Gastrocnemius medialis (tissue), 4 donors: ENCODE measurements at places on chromosomes 16 and 17. TPM values are rescaled to one million over a fixed set of nuclear protein-coding genes. Genes with fewer than 3 reads are reported as not detected.

GRCh38 chr16:4767872-4768548, 1.0 kb upstream of the ZNF500 start:
- peak overlapping the region; percentile 92 for H3K4me3 ChIP-seq
- no peak for DNase-seq
- no peaks in the 10 kb centered on the region for H3K27me3 ChIP-seq
- H3K36me3 ChIP-seq, result no peaks in the 10 kb centered on the region

DNA sequence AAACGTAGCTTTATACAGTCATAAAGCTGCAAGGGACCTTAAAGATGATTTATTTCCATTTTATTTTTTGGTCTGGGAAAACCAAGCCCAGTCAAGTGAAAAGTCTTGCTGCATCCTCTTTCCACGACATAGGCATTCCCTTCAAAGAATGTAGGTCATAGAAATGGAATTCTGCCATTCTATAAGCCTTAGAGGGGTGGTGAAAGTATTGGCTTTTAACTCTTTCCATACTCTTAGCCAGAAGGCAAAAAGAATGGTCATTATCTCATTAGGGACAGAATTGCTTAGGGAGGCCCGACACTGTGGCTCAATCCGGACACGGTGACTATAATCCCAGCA, 7.9 kb upstream of the MSL1 start:
- H3K4me3 ChIP-seq, result peak overlapping the region; percentile 51
- H3K27me3 ChIP-seq, result no peaks in the 10 kb centered on the region
- no peak for DNase-seq
- H3K27ac ChIP-seq, result peak overlapping the region; percentile 98
- peaks cover 60% of the 10 kb centered on the region for H3K4me1 ChIP-seq
- no peaks in the 10 kb centered on the region for H3K36me3 ChIP-seq

- no peaks in the 10 kb centered on the region for H3K4me1 ChIP-seq
- H3K4me3 ChIP-seq, result no peak overlapping the region
- H3K27ac ChIP-seq, result no peak overlapping the region
- H3K36me3 ChIP-seq, result no peaks in the 10 kb centered on the region
These were observed 56.7 kb upstream of the SIAH1 start for GRCh38 chr16:48441863-48442279.

DNA sequence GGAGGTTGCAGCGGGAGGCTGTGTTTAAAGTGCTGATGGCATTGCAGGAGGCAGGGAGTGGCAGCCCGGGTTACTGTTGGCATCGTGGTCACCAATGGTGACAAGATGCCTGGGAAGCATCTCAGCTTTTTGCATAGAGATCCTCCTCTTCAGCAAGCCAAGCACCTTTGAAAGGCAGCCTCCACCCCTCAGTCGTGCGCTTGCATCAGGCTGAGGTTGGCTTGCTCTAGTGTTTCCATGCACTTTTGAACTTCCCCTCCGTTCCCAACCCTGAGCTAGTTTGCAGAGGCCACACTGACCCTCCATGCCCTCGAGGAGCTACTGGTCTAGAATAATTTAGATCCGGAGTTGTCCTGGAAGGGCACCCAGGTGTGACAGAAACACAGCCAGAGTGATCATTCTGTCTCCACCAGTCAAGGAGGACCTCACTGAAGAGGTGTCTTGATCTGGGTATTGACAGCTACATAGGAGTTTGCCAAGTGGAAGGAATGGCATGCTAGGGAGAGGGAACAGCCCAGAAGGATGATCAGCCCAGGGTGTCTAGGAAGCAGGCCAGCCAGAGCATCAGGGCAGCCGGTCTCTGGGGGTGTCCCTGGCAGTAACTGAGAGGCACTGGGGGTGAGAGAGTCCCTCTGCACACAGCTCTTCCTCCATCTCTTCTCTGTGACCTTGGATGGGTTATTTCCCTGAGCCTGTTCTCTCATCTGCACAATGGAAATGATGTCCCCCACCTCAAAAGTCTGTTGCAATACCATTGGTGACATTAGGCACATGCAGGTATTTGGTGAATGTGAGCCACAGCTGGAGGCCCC, 7.7 kb downstream of the BEAN1 start:
- no peak for DNase-seq
- H3K36me3 ChIP-seq, result no peaks in the 10 kb centered on the region
- no peak overlapping the region for H3K4me3 ChIP-seq
- H3K27ac ChIP-seq, result no peak overlapping the region
- H3K27me3 ChIP-seq, result peaks cover 8% of the 10 kb centered on the region

GRCh38 chr17:60832151-60832585, 154.5 kb downstream of the BCAS3 start:
- no peaks in the 10 kb centered on the region for H3K4me1 ChIP-seq
- H3K27ac ChIP-seq, result no peak overlapping the region
- H3K27me3 ChIP-seq, result no peaks in the 10 kb centered on the region
- no peaks in the 10 kb centered on the region for H3K36me3 ChIP-seq
- no peak for DNase-seq
- H3K4me3 ChIP-seq, result no peak overlapping the region

DNA sequence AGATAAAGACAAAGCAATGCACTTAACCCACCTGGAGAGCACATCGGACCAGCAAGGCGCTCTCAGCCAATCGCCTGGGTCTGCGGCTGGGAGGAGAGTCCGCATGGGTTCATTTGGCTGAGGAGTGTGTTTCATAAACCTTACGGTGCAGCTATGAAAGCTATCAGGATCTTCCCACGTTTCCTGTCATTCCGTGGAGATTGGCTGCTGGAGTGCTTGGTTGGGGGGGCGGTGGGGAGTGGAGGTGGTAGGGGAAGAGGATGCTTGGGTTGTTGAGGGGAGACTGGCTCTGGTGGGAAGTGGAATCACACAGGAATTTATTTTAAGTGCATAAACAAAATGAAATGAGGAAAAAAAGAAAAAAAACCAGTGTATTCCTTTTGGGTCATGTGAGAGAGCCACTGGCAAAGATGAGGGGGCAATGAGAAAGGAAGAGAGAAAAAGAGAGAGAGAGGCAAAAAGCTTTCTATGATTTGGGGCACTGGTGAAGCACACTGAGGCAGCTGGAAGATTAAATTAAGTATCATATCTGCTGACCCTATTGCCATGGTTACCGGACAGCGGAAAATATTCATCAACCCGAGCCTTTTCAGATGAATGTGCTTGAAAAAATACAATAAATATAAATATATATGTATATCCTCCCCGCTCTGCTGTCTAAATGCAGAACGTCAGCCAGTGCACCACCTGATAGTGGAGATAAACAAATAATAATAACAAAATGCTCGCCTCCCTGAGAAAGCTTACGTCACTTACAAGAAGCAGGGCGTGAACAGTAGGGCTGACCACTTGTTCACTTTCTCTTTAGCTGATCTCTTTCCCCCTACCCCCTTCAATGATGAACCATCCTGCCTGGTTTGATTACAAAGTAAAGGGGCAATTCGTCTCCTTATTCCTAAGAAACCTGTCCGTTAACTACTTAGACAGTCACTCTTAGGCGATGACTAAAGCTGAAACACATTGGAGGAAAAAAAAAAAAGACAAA, 457.0 kb upstream of the ZFHX3 start:
- H3K27me3 ChIP-seq, result no peaks in the 10 kb centered on the region
- no peak overlapping the region for H3K4me3 ChIP-seq
- H3K27ac ChIP-seq, result no peak overlapping the region

GRCh38 chr17:44345454-44346026, 438 bp downstream of the GRN start:
- no peaks in the 10 kb centered on the region for H3K36me3 ChIP-seq
- H3K27ac ChIP-seq, result peak overlapping the region; percentile 83
- peak overlapping the region; percentile 73 for H3K4me3 ChIP-seq
- peaks cover 7% of the 10 kb centered on the region for H3K4me1 ChIP-seq

- no peak for DNase-seq
- H3K36me3 ChIP-seq, result peaks cover 43% of the 10 kb centered on the region
- H3K27me3 ChIP-seq, result no peaks in the 10 kb centered on the region
- no peak overlapping the region for H3K4me3 ChIP-seq
- no peak overlapping the region for H3K27ac ChIP-seq
These were observed 35.4 kb upstream of the CDH15 start for GRCh38 chr16:89135971-89136765.

- H3K27me3 ChIP-seq, result no peaks in the 10 kb centered on the region
- no peak for DNase-seq
- no peak overlapping the region for H3K27ac ChIP-seq
- no peak overlapping the region for H3K4me3 ChIP-seq
- no peaks in the 10 kb centered on the region for H3K36me3 ChIP-seq
These were observed 333.4 kb downstream of the MAF start for GRCh38 chr16:79267146-79267545.

GRCh38 chr16:22270525-22270924, 26.7 kb upstream of the POLR3E start:
- H3K4me1 ChIP-seq, result peaks cover 7% of the 10 kb centered on the region
- H3K27me3 ChIP-seq, result no peaks in the 10 kb centered on the region
- no peak overlapping the region for H3K4me3 ChIP-seq
- peaks cover 88% of the 10 kb centered on the region for H3K36me3 ChIP-seq
- DNase-seq, result no peak
- H3K27ac ChIP-seq, result no peak overlapping the region

DNA sequence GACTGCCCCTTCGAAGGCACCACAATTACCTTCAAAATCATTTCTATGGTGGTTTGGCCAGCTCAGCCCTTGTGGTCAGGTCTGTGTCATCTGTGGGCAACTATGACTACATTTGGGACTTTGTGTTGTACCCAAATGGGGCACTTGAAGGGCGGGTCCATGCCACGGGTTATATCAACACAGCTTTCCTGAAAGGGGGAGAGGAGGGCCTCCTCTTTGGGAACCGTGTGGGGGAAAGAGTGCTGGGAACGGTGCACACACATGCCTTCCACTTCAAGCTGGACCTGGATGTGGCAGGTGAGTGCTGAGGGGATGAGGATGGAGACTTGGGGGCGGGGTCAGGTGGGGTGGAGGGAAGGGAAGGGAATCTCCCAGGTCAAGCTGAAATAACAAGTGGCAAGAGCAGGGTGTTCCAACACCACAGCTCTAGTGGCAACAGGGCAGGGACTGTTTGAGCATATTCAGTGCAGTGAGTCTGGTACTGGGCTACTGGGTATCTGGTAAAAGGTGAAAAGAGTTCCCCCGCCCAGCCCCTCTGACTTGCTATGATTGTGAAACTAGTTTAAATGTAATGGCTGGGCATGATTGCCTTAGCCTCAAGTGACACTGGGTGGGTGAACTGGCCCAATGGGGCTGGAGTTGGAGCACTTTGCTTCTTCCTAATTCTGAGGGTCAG, 1.7 kb downstream of the AOC2 start:
- H3K36me3 ChIP-seq, result peaks cover 43% of the 10 kb centered on the region
- H3K27me3 ChIP-seq, result no peaks in the 10 kb centered on the region
- no peak overlapping the region for H3K4me3 ChIP-seq
- no peak overlapping the region for H3K27ac ChIP-seq
- DNase-seq, result no peak

GRCh38 chr17:63477480-63478440, 899 bp downstream of the ACE start:
- H3K4me1 ChIP-seq, result peaks cover 5% of the 10 kb centered on the region
- DNase-seq, result no peak
- H3K36me3 ChIP-seq, result no peaks in the 10 kb centered on the region
- no peak overlapping the region for H3K27ac ChIP-seq
- H3K4me3 ChIP-seq, result peak overlapping the region; percentile 53

DNA sequence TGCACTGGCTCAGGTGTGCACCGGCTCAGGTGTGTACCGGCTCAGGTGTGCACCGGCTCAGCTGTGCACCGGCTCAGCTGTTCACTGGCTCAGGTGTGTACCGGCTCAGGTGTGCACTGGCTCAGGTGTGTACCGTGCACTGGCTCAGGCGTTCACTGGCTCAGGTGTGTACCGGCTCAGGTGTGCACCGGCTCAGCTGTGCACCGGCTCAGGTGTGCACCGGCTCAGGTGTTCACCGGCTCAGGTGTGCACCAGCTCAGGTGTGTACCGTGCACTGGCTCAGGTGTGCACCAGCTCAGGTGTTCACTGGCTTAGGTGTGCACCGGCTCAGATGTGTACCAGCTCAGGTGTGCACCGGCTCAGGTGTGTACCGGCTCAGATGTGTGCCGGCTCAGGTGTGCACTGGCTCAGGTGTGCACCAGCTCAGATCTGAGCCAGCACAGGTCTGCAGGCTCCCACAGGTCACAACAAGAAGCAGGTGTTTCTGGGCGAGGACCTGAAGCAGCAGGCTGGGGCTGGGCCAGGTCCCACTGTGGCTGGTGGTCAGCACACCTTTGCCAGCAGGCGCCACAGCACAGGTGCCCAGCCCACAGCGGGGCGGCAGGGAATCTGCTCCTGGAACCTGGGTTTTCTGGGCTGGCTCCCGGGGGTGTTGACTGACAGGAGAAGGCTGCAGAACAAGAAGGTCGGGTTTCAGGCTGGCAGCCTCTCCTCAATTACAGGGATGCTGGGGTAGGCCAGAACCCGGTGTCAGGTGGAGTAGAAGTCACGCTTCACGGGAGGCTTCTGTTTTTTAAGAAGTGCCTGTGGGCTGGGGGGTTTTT, 17.2 kb downstream of the METRNL start:
- DNase-seq, result peak; percentile 49
- H3K4me3 ChIP-seq, result no peak overlapping the region
- peaks cover 41% of the 10 kb centered on the region for H3K27me3 ChIP-seq
- H3K27ac ChIP-seq, result no peak overlapping the region
- peaks cover 46% of the 10 kb centered on the region for H3K4me1 ChIP-seq

SLC13A2 gene
- total RNA-seq, result 0.34 TPM

USP7 gene
- total RNA-seq, result 87.2 TPM

SEPTIN12 gene
- not detected for total RNA-seq

BMERB1 gene
- total RNA-seq, result 392 TPM
